ENCODE measurements at places on chromosomes 7 and 10.

DNA sequence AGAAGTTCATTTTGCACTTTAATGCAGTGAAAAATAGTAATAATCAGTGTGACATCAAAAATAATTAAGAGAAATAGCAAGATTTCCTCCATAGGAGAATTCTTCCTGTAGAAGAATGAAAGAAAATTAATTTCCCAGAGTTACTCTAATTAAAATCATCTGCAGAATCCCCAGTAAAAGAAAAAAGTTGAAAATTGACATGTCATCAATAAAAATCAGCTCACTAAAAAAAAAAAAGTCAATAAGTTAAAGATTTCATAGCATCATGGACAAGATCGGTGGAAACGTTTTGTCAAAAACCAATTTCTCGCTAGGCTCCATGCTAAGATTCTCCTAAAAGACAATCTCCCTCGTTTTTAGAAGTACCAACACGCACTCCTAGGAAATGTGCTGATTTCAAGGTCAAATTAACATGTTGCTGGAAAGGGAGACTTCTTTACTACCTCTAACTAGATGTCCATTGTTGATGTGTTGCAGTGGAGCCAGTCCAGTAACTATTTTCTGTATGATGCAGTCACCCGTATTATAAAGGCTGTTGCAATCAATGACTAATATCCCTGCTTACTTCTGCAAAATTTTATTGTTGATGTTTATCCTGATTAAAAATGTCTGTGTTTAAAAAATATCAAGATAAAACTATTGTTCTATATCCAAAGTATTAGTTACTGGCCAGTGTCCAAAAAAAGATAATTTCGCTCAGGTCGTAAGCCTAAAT, 591.9 kb upstream of the MGMT start:
- DNase-seq = no peak

- no peak for DNase-seq
Measured at GRCh38 chr7:22812353-22812752, 10.3 kb downstream of the TOMM7 start.

GRCh38 chr10:107966826-107967225, 802.3 kb upstream of the SORCS1 start:
- DNase-seq = no peak

GRCh38 chr7:125098377-125098970, 168.8 kb upstream of the POT1 start:
- DNase-seq = no peak

GRCh38 chr10:77493239-77493806, 144.3 kb downstream of the KCNMA1 start:
- DNase-seq = no peak

DNA sequence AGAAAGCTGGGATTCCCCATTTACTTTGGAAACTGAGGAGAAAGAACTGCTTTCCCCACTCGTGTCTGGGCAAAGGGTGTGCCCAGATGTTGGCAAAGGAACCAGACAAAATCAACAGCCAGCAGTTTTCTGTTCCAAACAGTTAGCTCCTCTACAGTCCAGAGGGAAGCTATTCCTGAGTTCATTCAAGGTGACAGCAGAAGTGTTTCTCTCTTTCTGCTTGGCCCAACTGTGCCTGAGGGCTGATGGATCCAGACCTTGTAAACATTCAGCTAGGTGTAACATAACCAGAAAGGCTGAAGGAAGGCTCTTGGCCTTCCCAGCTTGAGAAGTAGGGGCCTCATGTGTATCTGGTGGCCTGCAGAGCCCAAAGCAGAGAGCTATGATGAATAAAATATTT, 7.0 kb upstream of the ALDH18A1 start:
- no peak for DNase-seq

- DNase-seq = no peak
Measured at GRCh38 chr7:30974605-30975255, 11.0 kb downstream of the GHRHR start.

- DNase-seq = no peak
Measured at GRCh38 chr10:121362026-121362425, 236.2 kb downstream of the FGFR2 start.

DNA sequence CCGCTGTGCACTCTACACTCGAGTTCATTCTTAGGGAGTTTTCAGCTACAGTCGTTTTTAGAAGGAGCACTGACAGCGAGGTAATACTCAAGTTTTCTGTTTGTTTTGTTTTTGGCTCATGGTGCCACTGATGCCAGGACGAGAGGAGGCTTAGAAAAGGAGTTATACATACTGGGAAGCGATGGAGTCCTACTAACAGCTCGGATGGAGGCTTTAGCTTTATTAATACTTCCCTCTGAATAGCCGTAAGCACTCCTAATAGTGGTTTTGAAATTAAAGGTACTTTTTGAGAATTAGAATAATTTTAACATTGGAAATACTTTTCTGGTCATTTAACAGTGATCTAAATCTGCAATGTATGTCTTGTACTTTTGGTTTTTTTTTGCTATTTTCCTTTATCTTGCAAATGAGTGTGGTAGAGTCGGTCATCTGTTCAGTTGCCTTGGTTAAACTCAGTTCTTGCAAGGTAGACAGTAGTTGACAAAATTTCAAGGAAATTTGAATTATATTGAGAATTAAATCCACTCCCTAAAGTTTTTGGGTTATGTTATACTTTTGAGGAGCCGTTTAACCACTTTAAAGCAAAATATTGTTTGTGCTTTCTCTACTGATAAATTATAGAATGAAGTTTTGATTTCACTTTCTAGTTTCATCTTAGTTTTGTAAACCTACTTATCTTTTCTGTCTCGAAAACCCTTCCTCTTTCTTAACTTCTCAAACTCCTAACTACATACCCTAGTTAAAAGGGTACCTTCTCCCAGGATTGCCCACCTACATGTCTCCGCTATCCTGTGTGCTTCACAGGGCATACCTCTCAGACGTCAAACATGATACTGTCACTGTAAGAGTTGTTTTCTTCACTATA, 1.5 kb downstream of the HBP1 start:
- DNase-seq = no peak

- no peak for DNase-seq
Measured at GRCh38 chr7:151871189-151871735, 5.7 kb downstream of the PRKAG2 start.

DNA sequence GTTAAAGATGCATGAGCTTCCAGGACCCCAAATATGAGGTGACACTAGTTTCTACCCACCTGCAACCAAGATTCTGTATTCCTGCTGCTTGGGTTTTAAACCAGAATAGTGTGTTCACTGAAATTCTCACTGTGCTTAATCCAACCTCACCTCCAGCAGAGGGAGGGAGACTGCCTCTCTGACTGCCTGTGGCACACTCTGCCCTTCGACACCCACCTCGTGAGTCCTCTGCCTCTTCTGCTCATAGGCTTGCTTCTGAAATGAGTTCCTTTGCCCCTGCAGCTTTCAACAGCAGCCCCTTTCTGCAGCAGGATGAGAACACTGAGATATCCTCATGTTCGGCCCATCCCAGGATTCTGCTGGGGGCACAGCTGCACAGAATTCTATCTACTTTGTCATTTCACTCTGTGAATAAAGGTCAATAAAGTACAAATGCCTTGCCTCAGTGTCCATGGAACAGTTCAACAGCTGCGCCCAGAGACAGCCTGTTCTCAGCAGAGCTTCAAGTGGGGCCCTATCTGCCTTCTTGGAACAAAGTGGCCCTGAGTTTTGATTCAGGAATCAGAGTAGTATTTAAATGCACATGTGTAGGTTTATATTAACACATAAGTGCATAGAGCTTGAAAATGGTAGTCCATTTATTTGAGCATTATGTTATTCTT, 632.5 kb downstream of the TNS3 start:
- DNase-seq = no peak

DNA sequence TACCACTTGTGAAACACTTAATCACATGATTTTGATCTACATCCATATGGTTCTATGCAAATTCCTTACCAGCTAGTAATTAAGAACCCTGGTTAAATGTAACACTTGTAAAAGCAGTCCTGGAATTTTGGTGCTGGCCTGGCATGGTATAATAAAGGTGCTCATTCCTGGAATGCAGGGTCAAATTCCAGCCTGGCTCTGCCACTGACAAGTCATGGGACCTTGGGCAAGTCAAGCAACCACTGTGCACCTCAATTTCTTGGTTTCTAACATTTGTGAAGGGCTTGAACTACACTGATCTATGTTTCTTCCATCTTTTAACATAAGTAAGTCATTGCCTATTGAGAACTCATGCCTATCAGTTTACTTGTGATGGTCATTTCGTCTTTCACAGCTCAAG, 91.9 kb upstream of the PIK3CG start:
- no peak for DNase-seq

GRCh38 chr10:98474628-98475027, 27.9 kb upstream of the HPS1 start:
- no peak for DNase-seq

- no peak for DNase-seq
Measured at GRCh38 chr10:18401416-18402195, 249.8 kb downstream of the NSUN6 start.

GRCh38 chr7:26696978-26697377, 167.4 kb downstream of the SKAP2 start:
- DNase-seq = no peak

DNA sequence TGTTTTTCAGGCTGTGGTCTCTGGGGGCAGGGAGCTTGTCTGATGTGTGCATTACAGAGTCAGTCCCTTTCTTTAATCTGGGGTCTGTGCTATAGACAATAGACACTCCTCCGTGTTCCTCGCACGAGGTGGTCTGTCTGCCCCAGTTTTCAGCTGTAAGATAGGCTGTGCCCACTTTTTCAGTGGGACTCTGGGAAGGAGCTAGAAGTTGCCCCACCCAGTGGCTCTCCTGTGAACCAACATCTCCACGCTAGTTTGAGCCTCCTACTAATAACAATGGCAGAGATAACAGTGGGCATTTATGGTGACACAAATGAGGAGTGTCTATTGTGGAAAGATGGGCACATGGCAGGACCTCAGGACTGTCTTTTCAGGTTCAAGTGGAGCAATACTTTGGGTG, 44.0 kb downstream of the ADRB1 start:
- DNase-seq = no peak

DNA sequence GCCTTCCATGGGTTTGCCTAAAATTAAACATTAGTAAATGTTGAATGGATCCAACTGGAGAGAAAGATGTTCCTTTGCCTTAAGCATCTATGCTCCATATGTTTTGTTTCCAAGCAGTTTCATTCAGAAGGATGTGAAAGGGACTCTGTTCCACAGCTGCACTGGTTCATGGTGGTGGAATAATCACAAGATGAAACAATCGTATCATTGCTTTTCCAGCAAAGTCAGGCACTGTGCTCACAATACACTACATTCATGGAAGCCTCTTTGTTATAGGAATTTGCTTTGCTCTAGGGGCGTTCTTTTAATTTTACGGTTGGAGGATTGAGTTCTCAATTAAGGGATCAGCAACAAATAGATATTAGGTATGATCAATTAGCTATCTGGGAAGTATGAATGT, 33.8 kb downstream of the RAMP3 start:
- no peak for DNase-seq

GRCh38 chr7:15801041-15801440, 114.6 kb upstream of the MEOX2 start:
- no peak for DNase-seq

All from right renal cortex interstitium (tissue), 3 donors.